ELF-1 (cell line): ENCODE measurements at places on chromosomes 6 and 20.

DNA sequence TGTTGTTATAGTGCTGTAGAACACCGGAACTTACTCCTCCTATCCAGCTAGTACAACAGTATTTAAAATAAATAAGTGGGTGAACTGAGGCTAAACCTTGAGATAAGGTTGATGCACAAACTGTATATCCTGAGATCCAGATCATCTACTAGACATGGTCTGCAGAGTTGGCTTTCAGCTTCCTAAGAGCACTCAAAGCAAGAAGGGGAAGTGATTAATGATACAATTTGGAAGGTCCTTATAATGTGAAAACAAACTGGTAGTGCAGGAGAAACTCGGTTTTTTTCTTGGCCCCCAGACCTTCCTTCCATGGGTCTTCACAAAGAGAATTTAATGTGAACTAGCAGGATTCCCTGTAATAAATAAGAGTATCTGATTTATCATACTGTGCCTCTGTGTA, 27.4 kb upstream of the RREB1 start:
- DNase-seq, result no peak

DNA sequence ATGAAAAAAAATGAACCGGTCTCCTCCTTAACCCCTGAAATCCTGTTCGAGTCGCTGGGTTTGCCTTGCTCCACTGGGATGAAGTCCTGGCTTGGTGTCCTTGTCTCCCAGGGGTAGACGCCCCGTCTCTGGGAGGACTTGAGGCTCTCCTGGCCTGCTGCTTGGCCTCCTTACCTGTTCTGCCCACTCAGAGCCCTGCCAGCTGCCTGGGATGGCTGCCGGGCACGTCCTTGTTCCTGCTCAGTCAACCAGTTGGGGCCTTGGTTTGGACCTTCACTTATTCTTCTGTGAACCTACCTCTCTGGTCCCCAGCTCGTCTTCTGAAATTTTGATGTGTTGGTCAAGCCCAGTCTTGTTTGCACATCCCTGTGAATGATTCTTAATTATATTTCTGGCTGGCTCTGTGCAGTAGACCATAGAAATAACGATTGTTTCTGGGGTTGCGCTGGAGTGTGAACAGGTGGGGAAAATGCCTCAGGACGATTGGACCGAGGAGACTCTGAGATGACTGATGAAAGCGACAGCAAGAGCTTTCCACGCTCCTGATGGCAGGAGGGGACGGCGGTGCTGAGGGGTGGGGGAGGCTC, 126.5 kb upstream of the ESR1 start:
- DNase-seq, result no peak

DNA sequence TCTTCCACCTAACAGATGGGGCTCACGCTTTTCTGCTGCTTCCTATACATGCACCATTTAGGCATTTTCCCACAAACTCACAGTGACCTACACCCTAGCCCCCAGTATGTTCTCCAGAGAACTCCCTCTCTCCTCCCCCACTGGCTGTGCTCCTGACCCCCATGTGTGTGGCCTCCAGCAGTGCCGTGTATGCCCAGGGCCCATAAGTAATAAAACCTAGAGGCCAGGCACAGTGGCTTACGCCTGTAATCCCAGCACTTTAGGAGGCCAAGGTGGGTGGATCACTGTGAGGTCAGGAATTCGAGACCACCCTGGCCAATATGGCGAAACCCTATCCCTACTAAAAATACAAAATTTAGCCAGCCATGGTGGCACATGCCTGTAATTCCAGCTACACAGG, 54.7 kb upstream of the NXT1 start:
- DNase-seq, result no peak

- no peak for DNase-seq
Observed at GRCh38 chr6:29710281-29710941, 12.8 kb upstream of the HLA-F start.

DNA sequence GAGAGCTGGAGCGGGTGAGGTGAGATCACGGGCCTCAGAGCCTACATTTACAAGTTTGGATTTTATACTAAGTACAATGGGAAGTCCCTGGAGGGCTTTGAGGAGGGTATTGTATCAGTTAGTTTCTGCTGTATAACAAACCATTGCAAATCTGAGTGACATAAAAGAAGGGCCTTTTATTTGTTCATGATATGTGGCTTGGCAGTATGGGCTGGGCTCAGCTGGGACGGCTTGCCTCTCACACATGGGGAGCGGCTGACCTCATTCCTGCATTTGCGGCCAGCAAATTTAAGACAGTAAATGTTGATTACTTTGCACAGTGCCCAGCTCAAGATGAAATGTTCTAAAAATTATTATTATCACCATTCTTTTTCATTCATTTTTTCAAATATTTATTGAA, 21.7 kb downstream of the GDAP1L1 start:
- no peak for DNase-seq

DNA sequence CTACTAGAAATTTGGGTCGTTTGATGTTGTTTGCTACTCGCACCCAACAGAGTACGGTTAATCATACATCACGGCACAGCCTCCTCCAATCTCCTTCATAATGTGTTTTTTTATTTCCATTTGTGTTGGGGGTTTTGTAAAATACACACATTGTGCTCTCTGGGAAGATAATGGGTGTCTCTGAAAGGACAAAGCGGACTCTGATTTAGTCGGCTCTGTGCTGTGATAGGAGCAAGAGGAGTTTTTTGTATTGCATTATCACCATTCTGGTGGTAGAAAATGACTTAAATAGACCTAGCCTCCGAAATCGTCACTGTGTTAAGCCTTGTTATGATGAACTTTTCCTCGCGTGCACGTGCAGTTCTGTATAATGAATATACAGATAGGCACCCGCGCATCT, 196.3 kb downstream of the CDH4 start:
- no peak for DNase-seq

GRCh38 chr6:101396548-101397173, 3.2 kb downstream of the GRIK2 start:
- DNase-seq, result no peak
